AG08395 (cell line): ENCODE measurements at places on chromosomes 11 and 22.

GRCh38 chr11:101555366-101555765 is 28.4 kb downstream of the TRPC6 start:
- no peak for DNase-seq

- peak; percentile 24 for DNase-seq
These were observed 705 bp downstream of the CLDN5 start for GRCh38 chr22:19523240-19524169.

GRCh38 chr22:43840851-43841250 is 21.5 kb downstream of the SULT4A1 start:
- DNase-seq: no peak

GRCh38 chr22:27835446-27835845 is 33.9 kb upstream of the MN1 start:
- no peak for DNase-seq

GRCh38 chr11:128854841-128855240 is 12.3 kb downstream of the KCNJ1 start:
- no peak for DNase-seq

DNA sequence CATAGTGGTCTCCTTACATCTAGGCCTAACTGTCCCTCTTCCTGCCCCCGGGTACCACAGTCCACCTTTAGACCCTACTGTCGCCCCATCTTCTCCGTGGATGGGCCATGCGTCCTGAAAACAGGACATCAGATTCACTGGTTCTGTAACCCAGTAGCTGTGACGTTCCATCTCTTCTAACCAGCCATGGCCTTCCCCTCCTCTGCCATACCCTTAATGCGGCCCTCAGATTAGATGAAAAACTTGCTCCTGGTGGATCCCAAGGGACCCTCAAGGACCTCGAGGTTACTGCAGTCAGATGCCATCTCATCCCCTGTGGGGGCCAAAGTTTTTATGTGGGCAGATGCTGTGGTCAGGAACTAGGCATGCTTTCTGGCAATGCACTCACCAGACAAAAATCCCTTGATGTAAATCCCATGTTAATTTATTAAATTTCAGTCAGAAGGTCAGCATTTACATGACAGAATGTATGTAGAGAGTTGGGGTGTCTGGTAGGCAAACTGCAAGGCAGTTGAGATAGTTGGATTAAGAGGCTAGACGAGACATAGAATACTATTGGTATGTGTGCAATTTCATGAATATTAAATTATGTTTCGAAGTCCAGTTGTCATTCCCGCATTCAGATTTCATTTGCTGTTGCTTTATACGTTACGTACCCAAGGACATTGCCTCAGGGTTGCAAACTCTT is 64.3 kb downstream of the WNT11 start:
- DNase-seq: no peak

GRCh38 chr11:57646194-57646798 is 3.4 kb downstream of the YPEL4 start:
- no peak for DNase-seq

DNA sequence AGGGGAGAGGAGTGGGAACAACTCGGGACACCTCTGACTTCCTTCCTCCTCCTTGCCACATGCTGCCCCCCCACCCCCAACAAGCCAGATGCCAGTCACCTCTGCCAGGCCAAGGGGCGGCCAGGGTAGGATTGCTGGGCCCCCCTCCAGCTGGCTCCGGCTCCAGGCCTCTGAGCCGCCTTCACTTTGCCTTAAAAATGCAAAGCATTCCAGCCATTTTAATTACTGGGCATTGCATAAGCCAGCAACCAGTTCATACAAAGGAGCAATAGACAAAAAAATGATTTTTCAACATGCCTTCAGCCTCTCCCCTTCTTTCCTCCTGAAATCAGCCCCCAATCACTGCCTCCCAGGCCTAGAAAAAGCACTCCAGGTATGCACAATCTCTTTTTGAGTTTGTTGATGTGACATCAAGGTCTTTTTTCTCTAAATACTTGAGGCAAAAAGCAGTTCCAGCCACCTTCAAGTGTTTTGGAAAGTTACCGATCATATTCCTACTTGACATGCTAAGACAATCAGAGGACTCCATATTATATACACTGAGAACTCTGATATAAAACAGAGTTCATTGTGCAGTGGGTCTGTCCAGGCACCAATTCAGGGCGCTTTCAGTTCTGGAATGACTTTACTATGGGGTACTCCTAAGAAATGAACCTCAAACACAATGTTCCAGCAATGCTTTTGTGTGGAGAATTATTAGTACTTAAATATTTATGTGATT is 12.4 kb upstream of the TIMP3 start:
- DNase-seq: peak; percentile 76

DNA sequence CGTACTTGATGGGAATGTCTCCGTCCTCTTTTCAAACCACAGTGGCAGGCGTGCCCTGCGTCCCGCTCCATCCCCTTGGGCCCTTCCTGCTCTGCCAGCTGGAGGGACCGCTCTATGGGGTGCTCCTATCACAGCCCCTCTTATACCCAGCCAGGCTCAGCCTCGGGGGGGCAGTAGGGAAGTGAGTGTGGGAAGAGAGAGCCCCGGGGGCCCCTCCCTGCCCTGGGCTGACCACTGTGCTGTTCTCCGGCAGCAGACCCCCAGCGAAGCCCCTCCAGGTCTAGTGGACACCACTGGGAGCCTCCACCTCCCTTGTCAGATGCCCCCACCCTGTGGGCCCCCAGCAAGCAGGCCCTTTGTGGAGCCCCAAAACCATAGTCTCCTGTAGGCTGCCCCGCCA is 572.5 kb downstream of the BRD1 start:
- DNase-seq: no peak

GRCh38 chr11:64718084-64718779 is 4.8 kb downstream of the NRXN2 start:
- DNase-seq: no peak

DNA sequence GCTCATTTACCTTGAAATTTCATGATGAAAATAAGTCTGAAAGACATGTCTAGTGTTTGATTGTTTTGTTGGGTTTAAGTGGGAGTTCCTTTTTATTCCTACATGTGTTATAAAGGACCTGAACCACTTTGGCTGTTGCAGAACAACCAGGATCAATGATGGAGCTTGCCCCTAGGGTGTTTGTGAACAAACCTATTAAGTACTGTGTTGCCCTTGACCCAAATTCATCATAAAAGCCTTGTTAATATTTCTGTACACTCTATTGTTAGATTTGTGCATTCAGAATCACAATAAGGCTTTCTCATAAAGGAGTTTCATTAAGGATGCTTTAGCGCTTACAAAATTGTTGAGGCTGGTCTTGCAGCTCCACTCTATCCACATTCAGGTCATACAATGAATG is 452.6 kb downstream of the NELL1 start:
- no peak for DNase-seq

- DNase-seq: no peak
These were observed 263.0 kb downstream of the OPCML start for GRCh38 chr11:133269267-133269666.

GRCh38 chr11:36385121-36385970 is 89.3 kb downstream of the PRR5L start:
- no peak for DNase-seq

GRCh38 chr11:116993599-116993998 is 104.6 kb downstream of the SIK3 start:
- DNase-seq: peak; percentile 6

DNA sequence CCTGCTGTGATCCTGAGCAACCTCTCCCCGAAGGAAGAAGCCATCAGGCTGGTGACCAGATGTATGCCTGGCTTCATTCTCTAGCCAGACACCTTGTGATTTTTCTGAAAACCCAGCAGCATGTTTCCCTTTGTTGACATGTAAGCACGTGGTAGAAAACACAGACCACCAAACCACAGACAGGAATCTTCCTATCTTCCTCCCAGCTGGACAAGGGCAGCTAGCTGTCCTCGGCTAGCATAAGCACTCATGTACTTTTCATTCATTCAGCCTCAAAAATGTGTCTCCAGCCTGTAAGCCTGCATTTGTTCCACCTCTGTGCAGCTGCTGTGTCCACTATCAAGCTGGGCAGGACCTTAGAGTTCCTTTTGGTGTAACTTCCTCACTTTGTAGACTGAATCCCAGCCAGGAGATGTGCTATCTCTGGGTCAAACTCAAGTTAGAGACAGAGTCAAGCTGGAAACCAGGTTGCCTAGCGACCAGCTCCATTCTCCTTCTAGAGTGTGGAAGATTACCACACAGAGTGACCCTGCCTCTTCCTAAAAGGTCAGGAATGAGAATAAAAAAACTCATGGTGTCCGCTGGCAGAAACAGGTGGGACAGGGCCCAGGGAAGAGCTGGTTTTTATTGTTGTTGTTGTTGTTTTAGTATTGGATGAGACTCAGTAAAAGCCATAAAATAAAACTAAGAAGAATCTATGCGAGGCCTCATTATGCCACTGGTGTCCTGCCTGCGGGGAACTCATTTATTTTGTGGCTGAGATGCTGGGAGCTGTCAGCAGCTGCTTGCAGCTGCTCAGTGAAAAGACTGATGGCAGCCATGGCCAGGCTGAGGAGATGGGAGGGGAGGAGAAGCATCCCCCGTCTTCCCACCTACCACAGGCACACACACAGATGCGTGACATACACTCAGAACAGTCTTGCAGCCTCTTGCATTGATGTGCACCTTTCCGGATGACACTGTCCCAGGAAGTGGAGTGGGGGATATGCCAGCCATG is 7.4 kb upstream of the CLMP start:
- DNase-seq: no peak

- DNase-seq: peak; percentile 85
These were observed 1073.3 kb downstream of the TBC1D22A start for GRCh38 chr22:47835726-47836125.

DNA sequence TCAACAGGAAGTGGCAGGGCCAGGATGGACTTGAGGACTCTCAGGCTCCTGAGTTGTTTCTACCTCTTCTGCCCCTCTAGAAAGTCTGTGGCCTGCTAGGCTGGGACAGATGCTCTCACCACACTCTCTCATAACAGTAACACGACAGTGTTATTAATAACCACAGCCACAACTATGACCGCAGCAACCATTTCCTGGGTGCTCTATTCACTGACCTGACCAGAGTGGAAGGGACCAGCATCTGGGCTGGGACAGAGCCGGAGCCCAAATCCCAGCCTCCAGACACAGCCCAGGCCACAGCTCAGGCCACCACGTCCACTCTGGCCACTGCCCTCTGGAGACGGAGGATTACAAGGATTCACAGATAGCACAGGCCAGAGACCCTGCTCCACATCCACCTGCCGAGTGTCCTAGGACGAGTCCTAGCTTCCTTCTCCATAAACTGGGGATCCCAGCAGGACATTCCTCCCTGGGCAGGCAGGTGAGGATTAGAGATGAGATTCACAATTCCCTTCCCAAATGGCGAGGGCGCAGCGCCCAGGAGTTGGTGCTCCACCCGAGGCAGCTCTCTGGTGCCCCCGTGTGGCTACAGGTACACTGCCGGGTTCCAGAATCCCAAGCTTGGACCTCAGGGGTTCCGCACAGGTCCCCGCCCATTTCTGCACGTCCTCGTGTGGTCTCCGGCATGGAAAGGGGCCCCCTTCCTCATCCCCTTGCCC is 7.1 kb downstream of the PNPLA5 start:
- peak; percentile 78 for DNase-seq

- DNase-seq: peak; percentile 64
These were observed 16.0 kb downstream of the TRPM5 start for GRCh38 chr11:2428322-2428795.

DNA sequence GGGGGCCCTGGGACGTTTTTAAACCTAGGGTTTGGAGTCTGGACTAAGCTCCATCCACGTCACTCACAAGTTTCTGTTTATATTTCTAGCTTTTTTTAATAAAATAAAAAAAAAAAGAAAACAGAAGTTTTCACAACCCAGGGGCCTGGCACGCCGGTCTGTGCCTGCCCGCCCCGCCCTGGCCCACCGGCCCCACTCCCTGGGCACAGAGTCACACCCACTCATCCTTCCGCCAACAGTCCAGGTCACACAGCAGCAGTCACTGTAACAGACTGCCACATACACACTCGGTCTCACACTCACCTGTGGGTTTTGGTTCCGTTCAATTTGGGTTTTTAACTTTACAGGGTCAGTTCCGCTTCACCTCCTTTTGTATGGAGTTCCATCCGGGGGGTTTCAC is 5.3 kb upstream of the ACR start:
- no peak for DNase-seq

GRCh38 chr11:2516276-2517015 is 71.6 kb downstream of the KCNQ1 start:
- no peak for DNase-seq

- no peak for DNase-seq
These were observed 839.2 kb downstream of the TBC1D22A start for GRCh38 chr22:47601666-47602065.

DNA sequence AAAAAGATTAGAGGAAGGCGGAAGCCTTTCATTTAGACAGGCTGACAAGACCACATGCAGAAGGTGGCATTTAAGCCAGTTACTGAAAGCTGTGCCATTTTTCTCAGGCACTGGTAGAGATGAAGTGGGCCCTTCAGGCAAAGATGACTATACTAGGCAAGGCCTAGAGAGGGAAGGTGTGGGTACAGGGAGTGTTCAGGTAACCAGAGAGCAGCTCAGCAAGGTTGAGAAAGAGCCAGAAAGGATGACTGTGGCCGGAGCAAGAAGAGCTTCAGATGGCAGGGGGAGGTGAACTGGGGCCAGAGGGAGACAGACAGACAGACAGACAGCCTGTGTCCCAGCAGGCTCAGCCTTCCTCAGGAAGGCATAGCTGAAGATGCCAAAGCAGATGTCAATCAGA is 88.1 kb upstream of the NARS2 start:
- no peak for DNase-seq

- DNase-seq: no peak
These were observed 1.5 kb downstream of the MAPK11 start for GRCh38 chr22:50268655-50269113.

GRCh38 chr11:6931146-6931713 is 5.0 kb downstream of the ZNF215 start:
- no peak for DNase-seq

DNA sequence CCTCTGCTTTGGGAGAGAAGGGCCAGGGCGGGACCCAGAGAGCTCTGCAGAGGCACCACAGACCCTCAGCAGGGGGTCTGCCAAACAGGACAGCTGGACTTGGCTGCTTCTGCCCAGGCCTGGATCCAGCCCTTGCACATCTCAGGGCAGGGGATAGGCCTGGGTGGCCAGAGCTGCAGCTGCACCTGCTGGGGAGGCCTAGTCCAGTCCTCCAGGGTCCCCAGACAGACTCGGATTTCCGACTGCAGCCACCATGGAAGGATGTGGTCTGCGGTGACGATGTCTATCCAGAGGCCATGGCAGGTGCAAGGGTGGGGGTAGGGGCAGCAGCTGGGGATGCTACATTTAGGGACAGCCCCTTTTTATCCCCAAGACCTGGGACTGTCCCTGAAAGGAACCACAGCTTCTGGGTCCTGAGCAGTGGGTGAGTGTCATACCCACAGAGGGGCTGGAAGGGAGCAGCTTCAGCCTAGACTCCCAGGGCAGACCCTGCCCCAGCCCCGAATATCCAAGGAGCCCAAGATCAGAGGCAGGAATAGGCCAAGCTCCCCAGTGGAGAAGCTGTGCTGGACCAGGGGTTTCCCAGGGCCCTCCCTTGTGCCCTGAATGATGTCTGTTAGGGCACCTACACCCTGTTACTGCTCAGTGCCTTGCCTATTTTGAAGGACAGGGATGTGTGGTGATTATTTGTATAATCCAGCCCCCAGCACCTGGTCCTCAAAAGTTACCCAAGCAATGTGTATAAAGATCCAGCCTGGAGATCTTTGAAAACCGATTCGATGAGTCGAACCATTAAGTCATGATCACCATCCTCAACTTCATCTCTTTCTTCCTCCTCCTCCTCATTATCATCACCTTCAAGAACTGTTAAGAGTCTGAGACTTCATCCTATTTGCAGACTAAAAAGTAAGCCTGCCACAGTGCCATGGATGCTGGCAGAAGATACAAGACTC is 2.5 kb upstream of the IGLL5 start:
- no peak for DNase-seq
